NCI-H1105 treated with DMSO at 0.1 percent for 48 hours (cell line): ENCODE measurements at places on chromosomes 13 and 19.

DNA sequence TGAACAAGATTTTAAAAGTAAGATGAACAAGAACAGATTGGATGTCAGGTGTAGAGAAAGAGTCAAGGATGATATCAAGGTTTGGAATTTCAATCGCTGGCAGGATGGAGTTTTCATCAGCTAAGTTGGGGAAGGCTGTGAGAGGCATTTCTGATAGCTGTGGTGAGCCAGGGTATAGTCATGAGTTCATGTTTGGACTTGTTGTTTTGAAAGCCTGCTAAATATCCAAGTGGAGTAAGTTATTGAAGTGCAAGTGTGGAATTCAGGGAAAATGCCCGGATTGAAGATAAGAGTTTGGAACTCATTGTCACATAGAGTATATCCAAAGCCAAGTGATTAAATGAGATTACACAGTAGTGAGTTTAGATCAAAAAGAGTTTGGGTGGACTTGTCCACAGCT is 11.0 kb upstream of the EPSTI1 start:
- DNase-seq: no peak

- peak; percentile 82 for DNase-seq
Measured at GRCh38 chr19:43425567-43426392, 11.1 kb downstream of the TEX101 start.

GRCh38 chr19:10510301-10510802 is 6.9 kb downstream of the S1PR5 start:
- DNase-seq: no peak

- no peak for DNase-seq
Measured at GRCh38 chr19:28615966-28616365, 597.0 kb downstream of the UQCRFS1 start.

DNA sequence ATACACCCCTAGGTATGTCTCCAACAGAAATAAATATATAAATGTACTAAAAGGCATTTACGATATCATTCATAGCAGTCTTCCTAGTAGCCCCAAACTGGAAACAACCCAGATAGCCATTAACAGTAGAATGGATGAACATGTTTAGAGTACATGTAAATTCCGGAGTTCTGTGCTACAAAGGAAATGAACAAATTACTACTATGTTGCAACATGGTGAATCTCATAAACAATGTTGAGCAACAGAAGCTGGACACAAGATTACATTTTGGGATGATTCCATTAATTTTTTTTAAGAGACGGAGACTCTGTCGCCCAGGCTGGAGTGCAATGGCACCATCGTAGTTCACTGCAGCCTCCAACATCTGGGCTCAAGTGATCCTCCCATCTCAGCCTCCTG is 5.9 kb upstream of the SLC7A10 start:
- no peak for DNase-seq

DNA sequence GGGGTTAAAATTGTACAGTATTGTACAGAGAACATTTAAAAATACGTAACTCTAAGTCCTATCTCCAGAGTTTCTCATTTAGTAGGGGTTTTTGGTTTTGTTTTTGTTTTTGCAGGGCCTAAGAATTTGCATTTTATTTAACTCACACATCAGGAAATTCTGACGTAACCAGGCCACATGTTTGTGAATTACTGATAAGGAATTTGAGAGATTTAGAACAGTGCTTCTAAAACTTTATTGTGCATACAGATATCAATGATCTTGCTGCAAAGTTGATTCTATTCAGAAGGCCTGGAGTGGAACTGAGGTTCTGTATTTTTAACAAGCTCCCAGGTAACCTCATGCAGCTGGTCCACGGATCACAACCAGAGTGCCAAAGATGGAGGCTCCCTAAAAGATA is 49.3 kb downstream of the LIG4 start:
- no peak for DNase-seq

GRCh38 chr19:30778961-30779715 is 407.0 kb downstream of the ZNF536 start:
- no peak for DNase-seq

DNA sequence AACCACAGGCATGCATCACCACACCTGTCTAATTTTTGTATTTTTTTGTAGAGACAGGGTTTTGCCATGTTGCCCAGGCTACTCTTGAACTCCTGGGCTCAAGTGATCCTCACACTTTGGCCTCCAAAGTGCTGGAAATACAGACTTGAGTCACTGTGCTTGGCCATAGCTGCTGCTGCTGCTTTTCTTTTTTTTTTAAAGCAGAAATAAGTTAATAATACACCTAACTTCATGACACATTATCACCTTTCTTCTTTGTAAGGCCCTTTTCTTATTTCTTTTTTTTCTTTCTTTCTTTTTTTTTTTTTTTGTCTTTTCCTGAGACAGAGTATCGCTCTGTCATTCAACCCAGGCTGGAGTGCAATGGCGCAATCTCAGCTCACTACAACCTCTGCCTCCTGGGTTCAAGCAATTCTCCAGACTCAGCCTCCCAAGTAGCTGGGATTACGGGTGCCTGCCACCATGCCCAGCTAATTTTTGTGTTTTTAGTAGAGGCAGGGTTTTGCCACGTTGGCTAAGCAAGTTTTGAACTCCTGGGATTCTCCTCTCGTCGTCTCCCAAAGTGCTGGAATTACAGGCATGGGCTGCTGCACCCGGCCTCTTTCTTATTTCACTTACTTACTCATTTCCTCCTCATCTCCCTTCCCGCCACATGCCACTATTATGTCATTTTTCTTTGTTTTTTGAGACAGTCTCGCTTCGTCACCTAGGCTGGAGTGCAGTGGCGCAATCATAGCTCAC is 8.7 kb downstream of the SHKBP1 start:
- no peak for DNase-seq

GRCh38 chr13:100808330-100809128 is 133.9 kb upstream of the TMTC4 start:
- no peak for DNase-seq

DNA sequence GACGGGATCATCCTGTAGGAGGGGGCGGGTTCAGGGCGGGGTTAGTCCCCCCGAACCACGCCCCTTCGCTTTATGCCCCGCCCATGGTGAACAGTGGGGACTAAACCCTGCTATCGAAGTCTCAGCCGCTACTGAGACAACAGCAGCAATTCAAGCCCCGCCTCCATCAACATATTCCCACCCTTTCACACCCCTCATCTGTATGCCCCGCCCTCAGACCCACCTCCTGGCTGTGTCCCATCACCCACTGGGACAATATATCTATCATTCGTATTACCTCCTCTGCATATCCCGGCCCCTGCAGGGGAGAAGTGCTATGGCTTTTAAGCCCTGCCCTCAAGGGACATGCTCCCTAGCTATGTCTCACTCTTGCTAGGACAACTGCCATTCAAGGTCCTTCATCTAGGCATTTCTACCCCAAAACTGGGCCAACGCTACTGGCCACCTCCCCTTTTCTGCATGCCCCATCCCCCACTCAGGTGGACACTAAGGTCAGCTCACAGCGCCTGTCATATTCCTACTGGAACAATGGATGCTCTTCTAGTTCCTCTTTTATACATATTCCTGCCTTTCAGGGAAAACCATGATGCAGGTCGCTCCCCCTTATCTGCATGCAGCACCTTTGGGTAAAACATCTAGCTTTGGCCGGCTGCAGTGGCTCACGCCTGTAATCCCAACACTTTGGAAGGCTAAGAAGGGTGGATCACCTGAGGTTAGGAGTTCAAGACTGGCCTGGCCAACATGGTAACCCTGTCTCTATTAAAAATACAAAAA is 11.9 kb downstream of the LRFN1 start:
- DNase-seq: no peak

- DNase-seq: no peak
Measured at GRCh38 chr19:30367421-30367820, 4.8 kb upstream of the ZNF536 start.

DNA sequence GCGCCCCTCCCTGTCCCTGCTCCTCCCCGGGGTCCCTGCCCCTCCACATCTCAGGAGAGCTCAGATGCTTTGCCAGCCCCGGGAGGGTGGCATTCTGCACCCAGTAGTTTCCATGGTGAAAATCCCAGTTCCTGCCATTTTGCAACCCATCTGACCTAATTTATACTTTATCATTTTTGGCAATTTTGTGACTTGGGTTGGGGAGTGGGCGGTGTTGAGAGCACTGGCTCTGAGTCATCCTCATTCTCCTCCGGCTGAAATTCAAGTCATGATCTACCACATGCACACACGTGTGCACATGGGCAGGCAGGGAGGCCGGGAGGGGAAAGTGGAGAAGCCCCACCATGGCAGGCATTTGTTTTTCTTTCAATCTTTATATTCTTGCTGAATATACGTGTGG is 208.6 kb downstream of the URI1 start:
- DNase-seq: no peak

DNA sequence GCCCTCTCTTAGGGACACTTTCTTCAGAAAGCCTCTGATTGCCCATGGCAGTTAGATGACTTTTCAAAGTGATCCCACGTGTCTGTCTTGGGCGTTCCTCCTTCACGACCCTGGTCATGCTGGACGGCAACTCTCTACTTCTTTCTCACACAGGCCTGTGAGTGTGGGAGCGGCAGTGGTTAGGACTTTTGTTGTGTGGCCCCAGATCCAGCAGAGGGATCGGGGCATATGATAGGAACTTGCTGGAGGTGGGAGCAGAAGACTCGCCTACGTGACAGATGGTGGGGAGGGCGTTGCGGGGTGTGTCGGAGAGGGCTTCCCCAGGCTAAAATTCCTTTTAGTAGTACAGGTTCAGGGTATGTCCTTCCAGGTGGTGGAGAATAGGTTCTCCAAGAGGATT is 289.5 kb upstream of the MAB21L1 start:
- no peak for DNase-seq

DNA sequence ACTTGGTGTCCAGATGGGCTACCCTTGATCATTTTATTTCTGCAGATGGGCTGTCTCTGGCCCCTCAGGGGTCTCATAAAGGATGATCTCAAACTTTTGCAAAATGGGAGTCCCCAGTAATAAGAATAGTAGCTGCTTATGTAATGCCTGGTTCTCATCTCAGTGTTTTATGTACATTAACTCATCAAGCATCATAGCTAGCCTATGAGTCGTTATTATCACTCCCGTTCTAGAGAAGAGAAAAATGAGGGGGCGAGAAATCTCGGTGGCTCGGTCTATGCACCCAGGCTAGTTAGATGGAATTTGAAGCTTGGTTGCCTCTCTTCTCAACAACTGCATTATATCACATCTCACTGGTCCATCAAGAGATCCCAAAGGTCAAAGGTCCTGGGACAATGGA is 3.4 kb downstream of the CACNG6 start:
- no peak for DNase-seq
